ENCODE measurements at places on chromosomes 12 and 14.

DNA sequence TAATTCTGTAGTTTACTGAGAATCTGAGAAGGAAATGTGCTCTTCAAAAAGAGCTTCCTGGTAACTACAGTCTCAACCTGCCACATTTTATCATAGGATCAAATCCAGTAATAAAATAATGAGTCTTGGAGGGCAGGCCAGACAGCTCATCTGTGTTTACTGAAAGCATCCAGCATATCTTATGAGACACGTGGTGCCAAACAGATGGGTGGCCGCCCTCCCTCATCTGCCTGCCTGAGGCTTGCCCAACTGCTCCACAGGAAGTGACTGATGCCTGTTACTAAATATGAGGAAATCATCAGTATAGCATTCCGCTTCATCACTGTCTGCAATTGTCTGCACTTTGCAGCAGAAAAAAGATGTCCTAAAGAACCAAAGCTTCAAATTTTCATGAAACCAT lies 13.5 kb downstream of the DHRS7 start:
- peak; percentile 92 for DNase-seq

- DNase-seq, result no peak
Measured at GRCh38 chr14:61720294-61720661, 25.0 kb downstream of the HIF1A start.

DNA sequence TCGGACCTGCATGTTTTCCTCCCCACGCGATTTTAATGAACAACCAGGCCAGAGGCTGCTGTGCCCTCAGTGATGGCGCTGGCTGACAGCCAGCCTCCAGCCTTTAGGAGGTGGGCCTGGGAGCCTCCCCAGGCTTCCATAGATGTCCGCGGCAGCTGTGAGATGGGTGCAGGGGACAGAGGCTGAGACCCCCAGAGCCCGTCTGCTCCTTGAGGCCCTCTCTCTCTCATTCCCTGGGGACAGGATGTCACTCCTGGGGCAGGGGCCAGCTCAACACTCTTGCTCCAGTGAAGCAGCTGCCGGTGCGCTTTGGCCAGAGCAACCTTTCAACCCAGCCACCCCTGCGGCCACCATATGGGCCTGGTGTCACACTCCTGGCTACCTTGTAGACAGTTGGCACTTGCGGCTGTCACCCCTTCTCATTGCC lies 24.8 kb downstream of the MVK start:
- no peak for DNase-seq

- DNase-seq, result no peak
Measured at GRCh38 chr14:20470603-20470901, 1.3 kb downstream of the PNP start.

DNA sequence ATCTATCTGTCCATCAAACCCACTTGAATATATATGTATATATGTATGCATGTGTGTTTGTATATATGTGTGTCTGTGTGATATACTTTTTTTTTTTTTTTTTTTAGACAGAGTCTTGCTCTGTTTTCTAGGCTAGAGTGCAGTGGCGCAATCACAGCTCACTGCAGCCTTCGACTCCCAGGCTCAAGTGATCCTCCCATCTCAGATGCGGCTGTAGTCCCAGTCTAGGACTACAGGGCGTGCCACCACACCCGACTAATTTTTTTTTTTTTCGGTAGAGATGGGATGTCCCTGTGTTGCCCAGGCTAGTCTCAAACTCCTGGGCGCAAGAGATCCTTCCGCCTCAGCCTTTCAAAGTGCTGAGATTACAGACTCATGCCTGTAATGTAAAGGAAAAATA lies 13.0 kb upstream of the APOBEC1 start:
- no peak for DNase-seq

DNA sequence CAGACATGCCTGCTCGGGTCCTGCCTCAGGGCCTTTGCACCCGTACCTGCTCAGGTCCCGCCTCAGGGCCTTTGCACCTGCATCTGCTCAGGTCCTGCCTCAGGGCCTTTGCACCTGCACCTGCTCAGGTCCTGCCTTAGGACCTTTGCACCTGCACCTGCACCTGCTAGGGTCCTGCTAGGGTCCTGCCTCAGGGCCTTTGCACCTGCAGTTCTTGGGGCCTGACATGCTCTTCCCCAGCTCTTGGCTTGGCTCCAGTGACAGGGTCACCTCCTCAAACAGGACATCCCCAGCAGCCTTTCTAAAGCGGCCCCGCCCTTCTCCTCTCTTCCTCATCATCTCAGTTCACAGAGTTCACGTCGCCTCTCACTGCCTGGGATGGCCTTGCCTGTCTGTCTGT lies 54.9 kb upstream of the NCOR2 start:
- no peak for DNase-seq

- peak; percentile 82 for DNase-seq
Measured at GRCh38 chr12:56151672-56152131, 685 bp upstream of the MYL6B start.

- DNase-seq, result peak; percentile 64
Measured at GRCh38 chr14:59189091-59189785, 771 bp downstream of the DAAM1 start.

- peak; percentile 40 for DNase-seq
Measured at GRCh38 chr14:24147761-24148428, 597 bp downstream of the RNF31 start.

- DNase-seq, result peak; percentile 53
Measured at GRCh38 chr14:53306267-53306721, 153.2 kb upstream of the DDHD1 start.

GRCh38 chr12:44874981-44875416 lies 1.1 kb downstream of the NELL2 start:
- peak; percentile 81 for DNase-seq

DNA sequence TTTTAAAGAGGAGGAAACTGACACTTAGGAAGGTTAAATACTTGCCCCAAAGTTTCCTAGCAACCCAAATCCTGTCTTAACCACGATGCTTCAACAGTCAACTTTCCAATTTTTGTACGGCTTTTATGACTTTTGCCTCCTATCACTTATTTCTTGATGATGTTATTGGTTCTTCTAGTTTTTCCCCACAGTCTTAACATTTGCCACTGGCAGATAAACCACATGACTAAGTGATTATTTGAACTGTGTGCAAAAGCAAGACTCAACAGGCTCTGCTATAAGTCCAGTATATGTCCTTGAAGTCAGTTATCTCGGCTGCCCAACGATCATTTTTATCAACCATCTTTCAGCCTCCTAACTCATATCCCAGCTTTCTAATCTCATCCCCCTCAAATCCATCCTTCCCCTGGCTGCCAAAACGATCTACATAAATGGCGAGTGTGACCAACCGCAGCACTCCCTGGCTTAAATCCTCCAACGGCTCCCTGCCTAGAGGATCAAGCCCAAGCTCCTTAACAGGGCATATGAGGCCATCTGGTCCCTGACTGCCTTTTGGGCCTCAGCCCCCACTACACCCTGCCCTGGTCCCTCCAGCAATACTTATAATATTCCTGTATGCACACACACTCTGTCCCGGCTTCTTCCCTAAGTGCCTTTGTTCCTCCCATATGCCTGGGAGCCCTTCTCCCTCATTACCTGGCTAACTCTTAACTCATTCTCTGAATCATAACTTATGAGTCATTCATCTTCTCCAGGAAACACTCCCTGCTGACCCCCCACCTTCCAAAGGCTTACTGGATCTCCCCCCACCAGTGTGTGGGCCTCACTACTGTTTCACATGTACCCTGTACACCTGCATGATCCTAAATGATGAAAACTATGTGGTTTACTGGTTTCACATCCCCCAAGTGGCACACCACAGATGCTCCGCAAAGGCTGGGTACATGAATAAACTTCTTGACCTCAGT lies 8.8 kb downstream of the VPS37B start:
- DNase-seq, result peak; percentile 79

DNA sequence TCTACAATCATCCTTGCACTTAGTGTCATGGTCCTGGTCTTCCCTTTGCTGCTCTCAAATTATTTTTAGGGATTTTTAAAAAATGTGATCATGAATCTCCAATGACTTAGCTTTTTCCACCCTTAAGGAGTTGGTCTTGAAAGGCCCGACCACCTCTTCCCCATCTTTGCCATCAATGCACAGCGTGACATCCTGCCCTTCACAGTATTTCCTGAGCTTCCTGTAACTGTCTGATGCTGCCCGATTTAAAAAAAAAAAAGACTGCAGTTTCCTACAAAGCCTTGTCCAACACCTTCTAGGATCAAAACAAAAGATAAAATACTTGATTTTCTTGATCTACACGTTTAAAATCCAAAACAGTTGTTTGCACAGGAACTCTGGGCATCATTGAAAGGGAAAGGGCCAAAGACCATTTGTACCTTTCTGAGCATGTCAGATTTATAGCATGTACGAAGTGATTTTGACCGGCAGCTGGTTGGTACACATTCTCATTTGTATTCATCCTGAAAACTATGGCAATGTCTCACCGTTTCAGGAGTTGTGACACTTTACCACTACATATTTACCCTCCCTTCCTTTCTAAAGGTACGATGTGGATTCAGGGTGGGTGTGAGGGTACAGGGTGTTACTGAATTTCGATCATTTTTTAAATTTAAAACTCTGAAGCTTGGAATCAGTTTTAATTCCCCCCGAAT lies 7.4 kb upstream of the ELK3 start:
- DNase-seq, result peak; percentile 31

- peak; percentile 71 for DNase-seq
Measured at GRCh38 chr12:106897082-106897481, 58.6 kb upstream of the TMEM263 start.

DNA sequence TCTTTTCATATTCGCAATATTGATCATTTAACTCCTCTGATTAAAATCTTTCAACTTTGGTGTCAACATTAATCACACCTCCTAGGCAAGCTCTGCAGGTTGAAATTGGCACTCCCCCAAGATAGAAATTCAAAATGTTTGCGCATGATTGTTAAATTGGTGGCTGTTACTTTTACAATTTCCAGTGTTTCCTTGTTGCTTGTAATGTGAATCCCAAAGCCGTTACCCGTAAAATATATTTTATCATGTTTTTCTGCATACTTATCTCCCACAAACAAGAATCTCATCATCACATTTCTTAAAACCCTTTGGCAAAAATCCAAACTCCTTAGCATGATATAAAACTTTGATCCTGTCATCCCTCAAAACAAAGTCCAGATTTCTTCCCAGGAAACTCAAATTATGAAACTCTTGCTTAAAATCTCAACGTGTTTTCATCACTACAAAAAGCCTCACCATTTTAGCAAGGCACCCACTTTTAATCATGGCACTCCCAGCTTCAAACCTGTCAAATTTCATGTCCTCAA lies 14.7 kb downstream of the RTL1 start:
- DNase-seq, result peak; percentile 10

GRCh38 chr12:90854136-90854689 lies 100.8 kb downstream of the CCER1 start:
- peak; percentile 82 for DNase-seq

- DNase-seq, result peak; percentile 81
Measured at GRCh38 chr14:55448141-55448614, 7.8 kb upstream of the TBPL2 start.

- no peak for DNase-seq
Measured at GRCh38 chr12:114096461-114096860, 130.3 kb upstream of the RBM19 start.

DNA sequence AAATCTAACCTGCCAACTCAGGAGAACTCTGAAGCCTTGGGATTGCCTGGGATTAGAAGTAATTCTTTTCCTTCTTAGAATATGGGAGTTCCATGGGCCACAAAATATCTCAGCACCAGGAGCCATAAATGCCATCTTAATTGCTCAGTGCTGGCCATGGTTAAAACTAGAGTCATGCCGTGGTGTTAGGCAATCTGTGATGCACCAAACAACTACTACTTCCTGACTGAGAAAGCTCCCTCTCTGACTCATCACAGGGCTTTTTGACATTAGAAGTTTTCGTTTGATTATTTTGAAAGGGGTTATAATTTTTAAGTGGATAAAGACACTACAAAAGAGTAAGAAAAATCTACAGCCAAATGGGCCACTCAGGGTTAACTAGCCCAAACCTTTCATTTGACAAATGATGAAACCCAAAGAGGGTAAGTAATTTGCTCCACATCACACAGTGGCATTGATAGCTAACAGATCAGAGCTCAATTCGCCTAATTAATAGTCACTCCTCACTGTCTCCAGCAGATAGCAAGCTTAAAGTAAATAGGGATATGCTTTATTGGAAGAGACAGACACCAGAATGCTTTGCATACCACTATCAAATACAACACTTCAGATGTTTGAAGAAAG lies 377.3 kb downstream of the EMP1 start:
- no peak for DNase-seq

- no peak for DNase-seq
Measured at GRCh38 chr14:30580616-30581282, 21.8 kb downstream of the G2E3 start.

Measured in NCI-H69 (cell line).